CD14-positive monocyte (primary cell): ENCODE measurements at places on chromosomes 1 and 21.
A peak's percentile ranks its signal among the peaks of the same experiment; 100 is the strongest.

GRCh38 chr1:222229672-222230312, 318.1 kb downstream of the HHIPL2 start:
- DNase-seq = no peak

- DNase-seq = no peak
Observed at GRCh38 chr1:205700865-205701401, 20.6 kb upstream of the SLC45A3 start.

GRCh38 chr21:34967509-34968289, 81.4 kb downstream of the RUNX1 start:
- DNase-seq = peak; percentile 87

- no peak for DNase-seq
Observed at GRCh38 chr1:21537932-21538630, 28.9 kb downstream of the ALPL start.

GRCh38 chr21:29378832-29379231, 80.1 kb downstream of the BACH1 start:
- no peak for DNase-seq
